ENCODE measurements at places on chromosomes 7 and 10.

DNA sequence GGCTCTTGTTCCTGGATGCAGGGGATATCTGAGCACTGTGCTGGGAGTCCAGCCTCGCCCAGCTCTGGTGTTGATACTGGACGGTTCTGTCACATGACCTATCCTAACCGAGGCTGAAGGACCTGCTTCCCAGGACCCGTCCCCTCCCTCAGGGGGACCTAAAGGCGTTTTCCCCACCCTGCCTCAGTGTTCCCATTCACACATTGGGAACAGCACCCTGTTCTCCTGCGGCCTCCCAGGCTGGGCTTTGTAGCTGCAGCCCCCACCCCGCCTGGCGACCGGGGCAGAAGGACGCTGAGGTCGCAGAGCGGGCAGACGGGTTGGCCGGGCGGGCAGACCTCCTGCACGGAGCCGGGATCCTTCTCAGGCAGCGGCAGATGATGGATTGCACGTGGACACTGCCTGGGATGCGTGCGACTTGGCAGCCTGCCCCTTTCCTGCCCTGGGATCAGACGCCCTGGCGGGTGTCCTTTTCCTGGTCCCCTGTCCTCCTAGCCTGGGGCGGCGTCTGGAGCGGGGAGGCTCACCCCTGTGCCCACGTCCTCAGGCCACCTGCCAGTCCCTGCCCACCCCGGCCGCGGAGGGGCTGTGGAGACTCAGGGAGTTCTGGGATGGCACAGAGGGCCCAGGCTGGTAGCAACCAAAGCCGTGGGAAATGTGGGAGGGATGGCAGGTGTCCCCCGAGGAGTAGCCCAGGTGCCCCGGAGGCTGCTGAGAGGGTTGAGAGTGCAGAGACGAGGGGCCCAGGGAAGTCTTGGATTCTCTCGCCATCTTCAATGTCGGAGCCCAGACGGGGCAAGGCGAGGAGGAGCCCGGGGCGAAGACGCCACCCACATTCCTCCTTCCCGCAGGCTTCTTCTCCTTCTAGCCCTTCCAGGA lies 17.2 kb upstream of the PSMG3 start:
- no peak for DNase-seq

DNA sequence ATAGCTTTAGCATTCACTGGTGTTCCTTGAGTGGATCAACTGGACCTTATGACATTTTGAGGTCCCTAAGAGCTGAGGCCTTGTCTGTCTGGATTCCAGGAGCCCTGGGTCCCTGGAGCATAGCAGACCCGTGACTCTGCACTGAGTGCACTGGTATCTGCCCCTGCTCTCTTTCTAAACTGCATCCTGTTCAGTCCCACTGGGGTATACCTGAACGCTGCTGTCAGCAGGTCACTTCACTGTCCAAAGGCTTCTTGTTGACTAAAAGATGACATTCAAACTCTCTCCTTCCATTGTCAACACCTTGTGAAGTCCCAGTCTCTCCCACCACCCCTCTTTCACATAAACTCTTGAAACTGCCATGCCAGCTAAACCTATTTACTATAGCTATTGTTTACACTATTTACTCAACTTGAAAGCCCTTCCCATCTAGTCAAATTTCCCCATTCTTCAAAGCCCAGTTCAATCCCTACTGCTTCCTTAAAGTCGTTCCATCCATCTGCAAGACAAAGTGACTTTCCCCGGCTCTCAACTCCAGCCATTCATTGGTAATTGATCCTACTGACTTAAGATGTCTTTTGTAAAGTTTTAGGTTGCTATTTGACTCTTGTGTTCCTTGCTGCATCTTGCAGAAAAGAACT lies 523.3 kb downstream of the KCNMA1 start:
- no peak for DNase-seq

- DNase-seq: no peak
These were observed 3.1 kb downstream of the VAX1 start for GRCh38 chr10:117135026-117135372.

GRCh38 chr7:137283153-137283552 lies 60.4 kb downstream of the PTN start:
- no peak for DNase-seq

DNA sequence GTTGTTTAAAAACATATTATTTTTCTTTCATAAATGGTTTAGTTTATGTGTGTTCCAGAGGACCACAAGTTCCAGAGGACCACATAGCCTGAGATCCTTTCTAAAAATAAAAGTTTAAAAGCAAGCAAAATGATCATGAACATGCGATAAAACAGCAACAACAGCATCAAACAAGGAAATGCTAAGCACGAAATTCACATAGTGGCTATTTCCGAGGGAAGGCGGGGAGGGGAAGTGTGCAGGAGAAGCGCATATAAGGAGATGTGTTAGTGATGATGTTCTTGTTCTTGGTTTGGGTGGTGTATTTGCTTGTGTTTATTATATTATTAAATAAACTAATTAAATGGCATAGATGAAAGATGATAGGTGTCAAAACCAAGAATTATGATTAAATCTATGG lies 1.2 kb downstream of the TBATA start:
- no peak for DNase-seq

DNA sequence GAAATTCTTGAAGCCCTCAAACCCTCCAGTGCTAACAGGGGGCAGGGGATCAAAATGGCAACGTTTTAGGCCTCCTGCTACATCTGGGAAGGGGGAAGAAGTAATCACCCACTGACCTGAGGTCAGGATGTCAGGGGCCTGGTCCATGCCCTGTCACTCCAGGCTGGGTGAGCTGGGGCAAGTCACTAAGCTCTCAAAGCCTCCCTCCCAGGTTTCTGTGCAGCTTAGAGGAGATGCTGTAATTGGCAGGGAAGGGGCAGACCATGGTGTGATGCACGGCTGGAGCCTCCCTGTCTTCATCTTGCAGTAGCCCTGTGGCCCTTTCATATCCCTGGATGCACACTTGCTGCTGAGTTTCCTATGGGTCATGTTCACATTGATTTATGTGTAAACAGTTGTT lies 27.2 kb downstream of the LEP start:
- DNase-seq: no peak

- no peak for DNase-seq
These were observed 85.5 kb downstream of the PRTFDC1 start for GRCh38 chr10:24866604-24867583.

DNA sequence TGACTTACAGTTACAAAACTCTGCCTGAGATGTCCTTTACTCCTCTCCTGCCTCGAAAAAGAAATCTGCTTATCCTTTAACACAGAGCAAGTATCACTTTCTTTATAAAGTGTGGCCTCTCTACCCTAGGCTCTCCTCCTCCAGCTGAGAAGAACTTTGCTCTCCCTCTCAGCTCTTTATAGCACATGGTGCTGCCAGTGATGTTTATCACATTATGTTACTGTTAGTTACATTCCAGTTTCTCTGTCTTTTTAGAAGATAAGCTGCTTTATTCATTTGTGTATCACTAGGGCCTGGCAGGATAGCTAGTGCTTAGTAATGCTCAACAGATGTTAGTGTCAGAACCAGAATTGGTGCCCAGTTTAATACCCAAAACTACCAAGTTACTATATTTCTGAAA lies 41.1 kb upstream of the TMEM229A start:
- DNase-seq: no peak

GRCh38 chr7:7228472-7228871 lies 46.1 kb downstream of the C1GALT1 start:
- no peak for DNase-seq

- no peak for DNase-seq
These were observed 14.7 kb upstream of the SERPINE1 start for GRCh38 chr7:101112233-101112632.

DNA sequence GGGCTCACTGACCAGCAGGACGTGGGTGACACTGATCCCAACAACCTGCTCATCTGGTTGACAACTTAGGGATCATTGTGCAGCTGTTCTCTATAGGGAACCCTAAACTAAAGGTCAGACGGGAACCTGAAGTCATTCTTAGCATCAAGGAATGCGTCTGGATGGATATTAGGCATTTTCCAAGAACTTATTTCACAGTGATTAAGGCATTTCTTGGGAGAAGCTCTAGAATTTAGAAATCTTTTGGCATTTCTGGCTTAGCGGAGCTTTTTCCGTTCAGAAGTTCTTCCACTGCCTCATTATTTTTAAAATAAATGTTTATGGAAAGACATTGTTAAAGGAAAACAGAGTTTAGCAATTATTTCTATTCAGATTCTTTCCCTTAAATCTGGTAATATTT lies 303.3 kb upstream of the IGFBP3 start:
- DNase-seq: no peak
